ENCODE measurements at places on chromosomes 5 and 9.

DNA sequence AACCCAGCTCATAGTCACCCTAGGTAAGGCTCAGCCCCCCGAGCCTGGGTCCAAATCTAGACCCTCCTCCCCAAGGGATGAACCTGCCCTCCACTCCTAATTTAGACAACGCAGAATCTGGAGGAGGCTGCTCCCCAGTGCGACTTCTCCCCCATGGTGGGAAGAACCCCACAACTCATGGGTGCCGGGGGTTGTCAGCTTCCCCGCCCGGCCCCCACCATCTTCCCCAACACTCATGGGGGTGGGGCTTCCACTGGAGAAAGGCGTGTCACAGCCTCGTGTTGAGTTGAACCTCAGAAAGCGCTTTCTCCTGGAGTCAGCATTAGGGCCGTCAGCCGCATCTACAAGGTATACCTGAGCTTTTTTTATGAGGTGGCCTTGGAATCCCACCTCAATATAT is 66.9 kb downstream of the IRX2 start:
- DNase-seq = no peak

GRCh38 chr5:139308797-139309196 is 15.3 kb downstream of the MATR3 start:
- no peak for DNase-seq

DNA sequence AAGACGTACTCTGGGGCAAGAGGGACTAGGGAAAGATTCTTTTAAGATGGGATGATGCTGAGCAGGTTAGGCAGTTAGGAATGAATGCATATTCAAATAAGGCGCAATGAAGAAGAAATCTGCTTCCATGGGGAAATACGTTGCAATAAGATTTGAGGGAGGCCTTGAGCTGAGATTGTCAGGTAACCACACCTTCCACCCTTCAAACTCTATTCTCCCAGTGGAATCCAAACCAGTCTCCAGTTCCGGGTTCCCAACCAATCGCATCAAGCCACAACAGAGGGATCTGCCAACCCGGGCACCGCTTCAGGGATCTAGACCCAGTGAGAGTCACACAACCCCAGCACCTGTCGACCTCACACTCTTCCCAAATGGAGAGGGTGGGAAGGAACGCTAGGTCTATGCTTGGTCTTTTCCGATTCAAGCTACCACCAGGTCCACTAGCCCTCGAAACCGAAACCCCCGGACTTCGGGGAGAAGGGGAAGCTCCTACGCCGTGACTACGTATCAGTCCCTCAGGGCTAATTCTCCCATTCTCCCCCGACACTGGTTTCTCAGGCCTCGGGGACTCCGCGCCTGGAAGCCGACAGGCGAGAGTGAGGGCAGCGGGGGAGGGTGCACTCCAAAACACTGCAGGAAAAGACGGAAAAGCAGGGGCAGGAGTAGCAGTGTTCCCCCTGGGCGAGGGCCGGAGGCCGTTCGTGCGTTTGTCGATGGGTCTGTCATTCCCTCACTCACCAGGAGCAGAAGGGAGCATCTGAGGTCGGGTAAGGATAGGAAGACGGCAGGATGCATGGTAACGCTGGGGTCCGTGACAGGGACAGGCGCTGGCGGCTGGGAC is 534 bp downstream of the ERP44 start:
- DNase-seq = peak; percentile 30

GRCh38 chr5:25286319-25286718 is 641.5 kb upstream of the CDH10 start:
- DNase-seq = no peak

- DNase-seq = no peak
Measured at GRCh38 chr5:66741394-66741793, 145.2 kb downstream of the MAST4 start.

DNA sequence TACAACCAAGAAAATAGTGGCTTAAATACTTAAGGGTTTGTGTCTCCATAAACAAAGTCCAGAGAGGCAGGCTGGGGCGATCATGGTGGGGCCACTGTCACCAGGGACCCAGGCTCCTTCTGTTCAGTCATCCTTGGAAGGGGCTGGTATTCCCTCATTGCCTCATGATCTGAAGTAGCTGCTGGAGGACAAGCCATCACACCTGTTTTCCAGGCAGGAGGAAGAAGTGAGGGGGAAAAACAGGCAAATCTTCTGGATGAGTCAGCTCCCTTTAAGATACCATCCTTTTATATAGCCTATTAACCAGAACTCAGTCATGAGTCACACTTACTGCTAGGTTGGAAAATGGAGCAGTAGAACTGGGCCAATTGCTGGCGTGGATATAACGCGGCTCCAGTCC is 92.3 kb downstream of the DAP start:
- DNase-seq = no peak

DNA sequence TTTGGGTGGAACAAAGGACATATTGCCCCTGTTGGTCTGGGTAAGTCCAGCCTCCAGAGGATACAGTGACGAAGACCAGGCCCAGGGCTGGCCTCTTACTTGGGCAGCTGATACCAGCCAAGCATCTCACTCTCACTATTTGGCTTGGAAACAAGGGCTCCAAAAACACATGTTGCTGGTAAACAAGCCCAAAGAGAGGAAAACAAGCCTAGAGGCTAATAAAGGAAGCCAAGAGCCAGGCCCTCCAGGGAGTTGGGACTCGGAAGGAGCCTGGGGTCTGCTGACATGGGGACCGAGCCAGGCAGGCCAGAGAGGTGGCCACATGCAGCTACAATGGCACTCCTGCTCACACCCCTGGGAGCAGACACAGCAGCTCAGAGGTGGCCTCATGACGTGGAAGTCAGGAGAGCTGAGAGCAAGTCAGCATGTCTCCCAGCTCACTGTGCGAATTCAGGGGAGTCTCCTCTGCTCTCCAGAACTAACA is 5.7 kb downstream of the SPARC start:
- no peak for DNase-seq

- no peak for DNase-seq
Measured at GRCh38 chr9:93185266-93186214, 1.6 kb downstream of the WNK2 start.

Data from uterus (tissue), 4 donors.